ENCODE measurements at places on chromosomes 3 and 15.

DNA sequence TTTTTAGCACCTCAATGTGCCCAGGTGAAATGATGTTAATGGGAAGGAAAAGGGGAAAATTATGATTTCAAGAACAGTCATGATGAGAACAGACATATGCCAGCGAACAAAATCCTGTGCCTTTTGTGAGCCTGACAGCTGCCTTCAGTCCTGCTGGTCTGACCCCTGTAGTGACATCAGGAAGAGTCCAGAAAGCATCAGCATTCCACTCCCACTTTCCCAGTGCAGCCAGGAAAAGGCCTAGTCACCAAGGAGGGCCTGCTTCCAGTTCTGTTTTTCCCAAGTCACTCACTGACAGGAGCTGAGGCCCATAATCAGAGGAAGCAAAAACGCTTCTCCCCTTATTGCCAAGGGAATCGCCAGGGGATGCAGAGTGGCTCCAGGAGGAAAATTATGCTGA, 218.4 kb downstream of the ABHD5 start:
- no peak for DNase-seq

DNA sequence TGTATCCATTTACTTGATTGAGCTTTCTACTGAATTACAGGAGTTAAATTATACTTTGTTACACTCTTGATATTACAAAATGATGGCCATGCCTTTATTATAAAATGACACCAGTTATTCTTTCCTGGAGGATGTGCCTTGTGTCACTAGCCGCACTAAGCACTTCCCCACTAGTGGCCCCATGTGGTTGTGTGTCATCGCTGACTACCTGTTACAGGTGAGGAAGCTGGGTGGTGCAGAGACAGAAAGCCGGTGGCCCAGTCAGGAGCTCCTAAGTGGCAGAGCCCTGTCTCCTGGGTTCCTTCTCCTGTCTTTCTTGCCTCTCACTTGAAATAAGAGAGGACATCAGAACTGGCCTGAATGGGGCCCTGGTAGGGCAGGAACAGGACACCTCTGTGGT, 96.8 kb downstream of the IGF1R start:
- no peak for DNase-seq

DNA sequence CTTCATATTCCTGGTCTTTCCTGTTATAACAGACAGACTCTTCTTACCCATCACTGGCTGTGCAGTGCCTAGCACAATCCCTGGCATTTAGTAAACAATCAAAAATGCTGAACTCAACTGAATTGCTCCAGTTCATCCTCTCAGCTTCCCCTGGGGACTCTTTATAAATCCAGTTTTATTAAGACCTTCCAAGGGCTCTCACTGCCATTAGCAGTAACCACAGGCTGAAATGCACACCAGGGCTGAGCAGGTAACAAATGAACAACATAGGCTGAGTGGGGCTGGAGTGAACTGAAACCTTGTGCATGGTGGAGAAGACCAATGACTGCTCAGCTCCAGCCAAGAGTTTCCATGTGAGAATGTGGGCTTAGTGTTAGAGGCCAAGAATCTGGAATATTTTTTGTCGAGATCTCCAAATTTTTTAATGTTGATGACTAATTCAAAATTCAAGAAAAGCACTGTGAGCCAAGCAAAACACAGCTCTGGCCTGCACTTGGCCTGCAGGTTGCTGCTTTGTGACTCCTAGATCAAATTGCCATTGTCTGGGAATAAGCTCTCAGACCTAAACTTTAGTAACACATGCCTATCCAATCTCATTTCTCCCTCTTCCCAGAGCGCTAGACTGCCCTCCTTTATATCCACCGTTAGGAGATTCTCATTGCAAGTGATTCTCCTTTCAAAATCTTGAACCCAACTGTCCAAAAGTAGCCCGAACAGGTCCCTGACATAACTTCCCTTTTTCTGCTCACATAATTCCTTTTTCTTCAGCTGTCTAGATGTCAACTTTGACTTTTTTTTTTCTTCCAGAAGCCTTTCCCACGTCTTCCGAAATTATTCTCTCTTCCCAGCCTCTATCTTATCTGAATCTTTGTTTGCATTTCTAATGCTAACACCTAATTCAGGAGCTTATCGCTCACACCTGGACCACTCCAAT, 7.4 kb downstream of the SQOR start:
- DNase-seq: no peak

DNA sequence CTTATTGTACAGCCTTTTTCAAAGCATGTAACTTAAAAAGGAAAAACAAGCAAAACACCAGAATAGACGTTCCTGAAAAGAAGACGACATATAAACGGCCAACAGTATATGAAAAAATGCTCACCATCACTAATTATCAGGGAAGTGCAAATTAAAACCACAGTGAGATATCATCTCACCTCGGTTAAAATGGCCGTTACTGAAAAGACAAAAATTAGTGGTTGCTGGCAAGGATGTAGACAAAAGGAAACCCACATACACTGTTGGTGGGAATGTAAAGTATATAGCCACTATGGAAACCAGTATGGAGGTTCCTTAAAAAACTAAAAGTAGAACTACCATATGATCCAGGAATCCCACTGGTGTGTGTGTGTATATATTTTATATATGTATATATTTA, 64.5 kb upstream of the MLF1 start:
- DNase-seq: no peak

DNA sequence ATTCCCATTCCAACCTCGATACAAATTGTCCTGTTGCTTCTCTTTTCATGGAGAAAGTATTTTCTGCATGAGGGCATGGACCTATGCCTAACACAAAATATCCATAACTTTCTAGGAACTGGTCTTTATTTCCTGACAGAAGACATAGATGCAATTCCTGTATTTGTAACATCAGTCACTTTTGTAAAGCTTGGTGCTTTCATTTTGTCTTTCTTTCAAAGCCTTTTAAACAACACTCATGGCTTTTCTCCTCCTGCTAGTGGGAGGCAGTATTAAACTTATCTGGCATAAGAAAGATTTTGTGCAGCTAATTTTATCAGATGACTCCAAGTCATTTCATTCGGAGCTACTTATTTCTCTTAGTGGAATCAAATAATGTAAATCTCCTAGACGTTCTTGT, 616.0 kb downstream of the RBMS3 start:
- DNase-seq: no peak

- DNase-seq: peak; percentile 75
Observed at GRCh38 chr3:20041197-20041780, 1.0 kb downstream of the KAT2B start.

DNA sequence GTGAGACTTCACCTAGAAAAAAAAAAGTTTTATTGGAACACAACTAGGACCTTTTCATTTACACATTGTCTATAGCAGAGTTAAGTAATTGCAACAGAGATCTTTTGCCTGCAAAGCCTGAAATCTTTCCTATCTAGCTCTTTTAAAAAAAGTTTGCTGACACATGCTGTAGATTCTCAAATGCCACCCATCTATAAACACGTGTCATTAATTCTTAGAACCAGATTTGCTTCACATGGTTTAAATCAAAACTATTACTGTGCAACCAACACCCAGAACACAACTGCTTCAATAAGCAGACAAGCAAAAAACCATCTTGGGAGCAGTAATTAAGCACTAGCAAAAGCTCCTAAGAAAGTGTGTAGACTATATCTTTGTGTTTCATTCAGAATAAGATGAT, 55.0 kb downstream of the OXSM start:
- no peak for DNase-seq

- no peak for DNase-seq
Observed at GRCh38 chr3:127457094-127457475, 133.4 kb downstream of the TPRA1 start.

DNA sequence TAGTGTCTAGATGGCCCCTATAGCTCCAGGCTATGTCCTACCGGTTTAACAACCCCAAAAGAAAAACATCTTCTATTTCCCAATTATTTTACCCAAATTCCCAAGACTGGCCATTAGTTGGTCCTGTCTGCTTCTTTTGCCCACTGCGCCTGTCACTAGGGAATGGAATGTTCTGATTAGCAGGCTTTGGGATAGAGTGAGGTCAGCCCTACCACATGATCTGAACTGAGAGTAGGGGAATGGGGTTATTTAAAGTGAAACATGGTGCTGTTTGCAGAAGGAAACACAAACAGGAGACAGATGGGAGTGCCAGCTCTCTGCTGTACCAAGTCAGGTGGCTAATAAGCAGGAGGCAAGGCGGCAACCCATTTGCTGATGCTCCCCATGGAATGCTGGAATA, 635.6 kb upstream of the CFAP20DC start:
- no peak for DNase-seq

DNA sequence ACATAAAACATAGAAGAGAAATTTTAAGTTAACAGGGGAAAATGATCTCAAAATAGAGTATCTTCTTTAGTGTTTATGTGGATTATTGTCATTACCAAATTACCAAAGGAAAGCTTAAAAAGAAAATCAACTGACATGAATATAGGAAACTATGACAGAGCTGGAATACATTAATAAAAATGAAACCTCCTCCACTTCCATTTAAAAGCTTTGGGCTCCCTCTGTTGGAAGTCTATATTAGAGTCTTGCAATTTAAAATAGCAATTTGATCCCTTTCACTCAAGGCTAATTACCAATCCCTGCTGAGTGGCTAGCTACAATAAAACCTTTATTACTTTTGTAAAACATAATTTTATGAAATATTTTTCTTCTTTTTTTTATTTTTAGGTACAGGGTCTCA, 61.4 kb upstream of the IMPG2 start:
- no peak for DNase-seq

GRCh38 chr3:31533169-31534064, 692 bp downstream of the STT3B start:
- peak; percentile 39 for DNase-seq

DNA sequence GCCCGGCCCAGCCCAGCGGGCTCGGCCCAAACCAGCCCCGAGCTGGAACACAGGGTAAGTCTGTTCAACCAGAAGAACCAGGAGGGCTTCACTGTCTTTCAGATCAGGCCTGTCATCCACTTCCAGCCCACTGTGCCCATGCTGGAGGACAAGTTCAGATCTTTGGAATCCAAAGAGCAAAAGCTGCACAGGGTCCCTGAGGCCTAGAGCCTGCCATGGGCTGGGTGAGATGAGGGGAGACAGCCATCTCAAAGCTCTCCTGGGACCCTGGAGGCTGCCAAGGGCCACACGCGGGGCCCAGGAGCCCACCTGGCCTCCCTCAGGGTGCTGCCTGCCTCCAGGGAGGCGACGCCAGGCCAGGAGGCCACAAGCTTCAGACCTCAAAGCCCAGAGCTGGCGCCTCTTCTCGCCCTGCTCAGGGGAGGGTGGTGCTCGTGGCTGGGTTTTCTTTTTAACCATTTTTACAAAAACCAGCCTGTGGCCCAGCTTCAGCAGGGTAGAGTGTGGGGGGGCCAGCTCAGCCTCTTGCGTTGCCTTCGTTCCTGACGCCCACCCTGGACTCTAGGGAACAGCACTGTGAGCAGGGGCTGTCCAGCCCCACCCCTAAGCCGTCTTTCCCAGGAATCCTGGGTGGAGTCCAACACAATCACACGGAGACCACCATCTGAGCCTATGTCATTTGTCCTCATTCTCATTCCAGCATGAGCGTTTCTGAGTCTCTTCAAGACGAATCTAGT, 107.0 kb downstream of the ETFA start:
- DNase-seq: no peak

GRCh38 chr3:65672871-65673815, 365.6 kb downstream of the MAGI1 start:
- no peak for DNase-seq

DNA sequence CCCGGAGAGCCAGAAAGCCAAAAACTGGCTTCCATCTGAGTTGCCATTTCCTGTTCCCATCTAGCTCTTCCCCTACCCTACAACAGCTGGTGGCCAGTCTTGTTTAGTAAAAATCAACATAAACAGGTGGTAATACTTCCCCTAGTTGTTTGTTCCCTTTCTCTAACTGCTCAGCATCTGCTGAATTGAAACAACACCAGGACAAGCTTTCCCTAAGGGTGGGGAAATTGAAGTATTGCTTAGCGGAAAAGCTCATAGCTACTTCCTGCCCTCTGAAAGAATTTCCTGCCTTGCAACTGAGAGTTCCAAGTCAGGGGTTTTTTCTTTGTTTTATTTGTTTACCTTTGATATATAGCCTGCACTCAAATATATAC, 66.8 kb downstream of the HMG20A start:
- DNase-seq: no peak

GRCh38 chr3:16589120-16589519, 16.1 kb downstream of the DAZL start:
- DNase-seq: no peak

- no peak for DNase-seq
Observed at GRCh38 chr3:19540464-19540863, 392.2 kb downstream of the KCNH8 start.

- DNase-seq: peak; percentile 64
Observed at GRCh38 chr3:187741403-187742350, 3.6 kb downstream of the BCL6 start.

GRCh38 chr3:116200956-116201690, 244.2 kb downstream of the LSAMP start:
- no peak for DNase-seq

DNA sequence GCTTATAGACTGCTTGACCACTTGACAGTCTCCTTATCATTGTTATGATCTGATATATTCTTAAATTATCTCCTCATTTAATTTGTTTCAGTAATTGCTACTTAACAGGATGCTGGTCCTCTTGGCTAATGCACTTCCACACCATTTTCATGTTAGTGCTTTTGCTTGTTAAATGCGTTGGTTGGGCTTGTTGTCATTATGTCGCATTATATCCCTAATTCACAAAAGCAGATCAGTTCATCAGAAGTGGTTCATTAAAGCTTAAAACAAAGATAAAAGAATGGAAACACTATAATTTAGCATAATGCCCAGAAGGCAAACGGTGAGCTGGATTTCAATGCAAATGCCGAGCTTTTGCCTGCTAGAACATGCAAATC, 17.1 kb upstream of the EHHADH start:
- no peak for DNase-seq

- DNase-seq: no peak
Observed at GRCh38 chr3:12316253-12316652, 27.4 kb downstream of the PPARG start.

GRCh38 chr3:43001094-43001553, 22.0 kb downstream of the GASK1A start:
- no peak for DNase-seq

GRCh38 chr3:148839805-148840204, 12.2 kb downstream of the CPB1 start:
- DNase-seq: no peak

DNA sequence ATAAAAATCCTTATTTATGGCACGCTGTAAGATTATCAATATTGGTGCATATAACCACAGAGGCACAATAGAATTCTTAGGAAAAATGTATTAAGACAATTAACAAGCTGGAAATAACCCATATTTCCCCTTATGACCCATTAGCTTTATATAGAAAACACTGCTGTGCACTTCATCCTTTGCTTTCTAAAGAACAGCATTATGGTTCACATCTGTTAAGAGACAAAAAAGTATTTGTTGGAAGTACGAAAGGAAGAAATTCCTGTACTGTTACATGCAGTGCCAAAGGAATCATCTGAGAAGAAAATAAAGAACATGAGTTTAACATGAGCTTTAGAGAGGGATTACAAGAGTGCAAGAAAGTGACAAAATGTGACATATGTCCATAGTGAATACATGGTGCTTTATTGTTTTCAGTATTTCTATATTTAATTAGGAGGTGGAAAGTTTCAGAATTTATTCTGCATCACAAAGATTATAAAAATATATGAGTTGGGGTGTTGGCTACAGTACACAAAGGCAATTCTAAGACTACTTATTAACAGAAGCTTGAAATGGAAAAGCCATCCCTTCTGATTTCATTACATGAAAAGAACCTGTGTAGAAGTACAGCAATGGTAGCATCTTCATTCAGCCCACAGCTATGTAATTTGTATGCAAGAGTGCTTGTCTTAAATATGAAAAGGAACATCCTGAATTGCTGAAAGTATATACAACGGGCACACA, 6.8 kb downstream of the UBE3A start:
- no peak for DNase-seq
